Activated naive CD4-positive, alpha-beta T cell treated with anti-CD3 and anti-CD28 coated beads for 36 hours (primary cell): ENCODE measurements at places on chromosomes 5 and 9. TPM values are rescaled to one million over a fixed set of nuclear protein-coding genes. Genes with fewer than 3 reads are reported as not detected.

The SPATA31D4 gene
- total RNA-seq, result not detected

GRCh38 chr9:74960561-74960960, 7.8 kb upstream of the C9orf40 start:
- no peak for DNase-seq

DNA sequence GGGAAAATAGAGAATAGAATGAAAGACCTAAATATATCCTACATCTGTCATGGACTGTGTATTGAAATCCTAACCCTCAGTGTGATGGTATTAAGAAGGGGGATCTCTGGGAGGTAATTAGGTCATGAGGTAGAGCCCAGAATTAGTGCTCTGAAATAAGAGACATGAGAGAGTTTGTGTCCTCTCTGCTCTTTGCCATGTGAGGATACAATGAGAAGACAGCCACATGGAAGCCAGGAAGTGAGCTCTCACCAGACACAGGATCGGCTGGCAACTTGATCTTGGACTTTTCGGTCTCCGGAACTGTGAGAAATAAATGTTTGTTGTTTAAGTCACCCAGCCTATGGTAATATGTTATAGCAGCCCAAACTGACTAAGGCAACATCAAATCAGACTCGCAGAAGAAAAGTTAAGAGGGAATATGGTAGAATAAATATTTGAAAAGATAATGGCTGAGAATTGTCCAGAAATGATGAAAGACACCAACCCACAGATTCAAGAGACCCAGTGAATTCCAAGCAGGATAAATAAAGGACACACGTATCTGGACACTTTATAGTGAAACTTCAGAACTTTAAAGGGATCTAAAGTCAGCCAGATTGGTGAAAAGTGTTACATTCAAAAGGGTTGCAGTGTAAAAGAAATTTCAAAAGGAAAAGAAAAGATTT, 12.7 kb upstream of the SLC36A1 start:
- DNase-seq, result no peak

DNA sequence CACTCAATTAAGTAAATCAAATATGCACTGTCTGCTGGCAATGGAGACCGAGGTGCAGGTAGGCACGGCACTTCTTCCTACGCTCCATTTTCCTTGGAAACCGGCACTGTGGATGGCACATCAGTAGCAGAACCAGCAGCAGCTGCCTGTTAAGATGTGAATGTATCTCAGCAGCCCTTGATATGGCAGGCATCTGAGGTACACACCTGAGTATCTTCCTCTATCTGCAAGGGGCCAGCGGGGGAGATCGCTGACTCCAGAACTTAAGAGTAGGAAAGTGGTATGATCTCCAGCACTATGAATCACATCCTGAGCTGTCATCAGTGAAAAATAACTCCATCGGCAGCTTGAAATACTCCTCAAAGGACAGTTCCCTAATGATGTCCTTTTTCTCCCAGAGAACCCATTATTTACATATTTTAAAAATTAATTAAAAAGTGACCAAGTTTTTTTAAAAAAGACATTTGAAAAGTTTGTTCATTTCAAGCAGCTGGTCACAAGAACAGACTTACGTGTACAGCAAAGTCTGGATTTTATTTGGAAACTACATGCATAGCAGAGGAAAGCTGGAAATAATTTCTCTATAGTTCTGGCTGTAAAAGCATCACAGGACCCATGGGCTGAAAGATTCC, 97.1 kb downstream of the ADAMTS12 start:
- no peak for DNase-seq

The FCN1 gene
- total RNA-seq, result not detected

The CCDC180 gene
- total RNA-seq, result 1.9 TPM

- no peak for DNase-seq
Observed at GRCh38 chr5:43432486-43433375, 20.5 kb upstream of the CCL28 start.

The COL15A1 gene
- 0.05 TPM for total RNA-seq

GRCh38 chr5:132480042-132480441, 10.5 kb downstream of the IRF1 start:
- no peak for DNase-seq

GRCh38 chr5:124824637-124825158, 78.3 kb upstream of the ZNF608 start:
- no peak for DNase-seq

DNA sequence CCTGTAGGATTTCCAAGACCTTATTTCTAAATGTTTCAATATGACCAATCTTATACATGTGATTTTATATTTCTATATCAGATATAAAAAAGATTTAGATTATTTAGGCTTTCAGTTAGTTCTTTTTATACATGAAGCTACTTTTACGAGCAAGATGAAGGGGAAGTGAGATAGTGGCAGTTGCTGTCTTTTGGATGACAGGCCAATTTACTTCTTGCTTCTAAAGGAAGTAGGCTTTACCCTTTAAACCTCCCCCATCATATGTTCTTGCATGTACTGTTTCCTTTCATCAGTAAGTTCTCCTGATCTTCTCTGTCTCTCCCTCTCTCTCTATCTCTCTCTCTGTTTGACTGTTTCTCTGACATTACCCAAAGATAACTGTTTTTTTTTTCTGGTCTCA, 4.0 kb upstream of the TYRP1 start:
- no peak for DNase-seq

GRCh38 chr5:131854134-131854533, 57.3 kb upstream of the FNIP1 start:
- DNase-seq, result peak; percentile 37

DNA sequence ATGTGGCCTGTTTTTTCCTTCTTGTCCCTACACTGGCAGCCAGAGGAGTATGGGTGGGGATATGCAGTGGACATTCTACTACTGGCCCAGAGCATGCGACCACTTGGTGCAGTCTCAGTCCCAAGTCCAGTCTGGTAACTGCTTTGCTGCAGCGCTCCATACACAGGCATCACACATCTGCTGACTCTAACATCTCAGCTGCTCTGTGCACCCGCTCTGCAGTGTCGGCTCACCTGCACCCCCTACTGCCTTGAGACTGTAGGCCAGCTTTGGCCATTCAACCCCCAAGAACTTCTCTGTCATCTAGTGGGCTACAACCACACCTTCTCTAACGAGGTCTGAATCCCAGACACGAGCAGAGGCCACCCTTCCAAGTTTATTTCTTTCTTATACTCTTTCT, 46.4 kb upstream of the SLCO6A1 start:
- DNase-seq, result no peak

- no peak for DNase-seq
Observed at GRCh38 chr9:82923912-82924605, 138.9 kb downstream of the RASEF start.

GRCh38 chr9:89477811-89478630, 19.9 kb downstream of the SEMA4D start:
- DNase-seq, result peak; percentile 73

The COL5A1 gene
- 0.10 TPM for total RNA-seq

DNA sequence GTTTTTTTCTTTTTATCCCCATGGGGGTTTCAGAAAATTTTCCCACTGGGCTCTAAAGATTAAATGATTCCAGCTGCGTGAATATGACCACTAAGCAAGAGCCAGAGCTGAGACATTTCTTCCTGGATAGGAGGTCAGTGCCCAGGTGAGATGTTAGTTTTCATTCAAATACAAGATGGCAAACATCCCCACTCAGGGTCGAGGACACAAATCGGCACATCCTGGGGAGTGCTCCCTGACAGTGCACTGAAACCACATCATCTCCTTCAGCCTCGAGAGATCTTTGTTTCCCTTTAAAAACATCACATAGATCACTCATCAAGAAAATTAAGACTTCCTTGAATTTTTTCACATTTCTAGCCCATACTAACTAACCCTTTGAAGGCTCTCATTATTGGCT, 273.2 kb upstream of the PANK3 start:
- DNase-seq, result no peak

The HTR4 gene
- total RNA-seq, result not detected

GRCh38 chr9:132712753-132713152, 42.5 kb downstream of the GTF3C4 start:
- DNase-seq, result no peak

GRCh38 chr9:79334711-79335110, 237.1 kb upstream of the TLE4 start:
- DNase-seq, result no peak

The IL5 gene
- total RNA-seq, result not detected

DNA sequence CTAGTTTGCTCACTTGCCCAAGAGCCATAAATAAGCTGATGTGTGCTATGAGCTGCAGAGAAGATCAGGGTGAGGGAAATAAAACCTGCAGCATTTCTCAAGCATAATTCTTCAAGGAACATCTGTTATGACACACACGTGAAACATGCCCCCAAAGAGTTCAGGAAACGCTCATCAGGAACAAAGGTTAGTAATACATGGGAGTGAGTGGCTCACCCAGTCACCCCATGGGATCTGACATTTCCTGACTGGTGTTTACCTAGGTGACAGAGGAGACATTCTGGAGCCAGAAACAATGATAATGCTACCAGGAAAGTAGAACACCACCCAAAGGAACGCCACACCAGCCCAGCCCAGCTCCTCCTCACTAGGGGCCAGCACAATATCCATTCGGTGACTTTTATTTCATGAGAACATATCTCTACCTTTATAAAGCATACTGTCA, 66.0 kb downstream of the FRMD3 start:
- DNase-seq, result no peak

DNA sequence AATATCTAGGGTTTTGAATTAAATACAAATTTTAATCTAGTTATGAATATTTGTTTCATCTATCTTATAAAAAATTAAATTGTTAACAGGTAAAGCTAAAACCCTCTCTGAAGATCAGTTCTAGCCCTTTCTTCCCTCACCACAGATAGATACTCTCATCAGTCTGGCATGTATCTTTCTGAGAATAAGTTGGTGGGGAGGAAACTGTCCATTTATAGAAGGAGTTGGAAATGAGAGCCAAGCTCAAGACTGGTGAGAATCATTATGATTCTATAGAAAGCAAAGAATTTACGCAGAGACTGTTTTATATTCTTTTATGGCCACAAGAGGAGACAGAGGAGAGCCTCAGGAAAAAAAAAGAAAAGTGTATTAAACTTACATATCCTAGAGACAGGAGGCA, 59.0 kb downstream of the STARD4 start:
- DNase-seq, result no peak

GRCh38 chr9:36258208-36258995, at the start of gene GNE:
TSS of gene GNE (minus strand) at chr9:36258448. CDS start at chr9:36249355, 9,093 bp downstream.
- peak; percentile 97 for DNase-seq

DNA sequence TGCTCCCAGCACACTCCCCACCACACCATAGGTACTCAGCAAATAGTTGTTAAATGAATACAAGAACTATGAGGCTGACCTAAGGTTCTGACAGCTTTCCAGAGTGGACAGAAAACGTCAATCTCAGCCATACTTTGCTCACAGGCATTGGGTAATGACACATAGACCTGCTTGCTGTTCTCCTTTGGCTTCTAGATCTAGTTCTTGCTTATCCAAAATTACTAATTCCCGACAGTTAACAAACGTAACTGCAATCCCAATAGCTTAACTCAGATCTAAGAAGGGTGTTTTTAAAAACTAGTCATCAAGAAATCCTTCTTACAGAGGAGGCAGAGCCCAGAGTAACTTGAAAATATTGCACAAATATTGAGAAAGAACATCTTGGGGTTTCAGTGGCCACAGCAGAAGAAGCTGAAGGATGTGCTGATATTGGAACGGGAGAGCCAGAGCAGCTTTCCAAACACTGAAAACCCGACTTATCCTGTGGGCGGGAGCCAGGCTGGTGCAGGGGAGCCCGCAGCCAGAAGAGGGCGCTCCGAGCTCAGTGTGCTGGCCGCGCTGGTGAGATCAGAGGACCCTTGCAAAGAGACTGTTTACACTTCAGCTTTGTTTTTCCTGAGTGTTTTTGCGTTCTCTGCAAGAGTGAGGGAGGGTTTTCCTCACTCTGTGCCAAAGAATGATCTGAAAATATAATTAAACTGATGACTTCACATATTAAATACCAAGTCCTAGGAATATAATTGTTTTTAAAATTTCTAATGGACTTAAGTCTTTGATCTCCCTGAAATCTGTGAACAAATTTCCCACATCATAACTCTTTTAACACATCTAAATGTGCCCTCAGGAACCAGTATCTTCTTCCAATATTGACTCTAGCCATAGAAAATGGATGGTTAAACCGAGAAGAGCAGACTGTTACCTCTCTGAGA, 30.3 kb downstream of the FGF1 start:
- peak; percentile 77 for DNase-seq

DNA sequence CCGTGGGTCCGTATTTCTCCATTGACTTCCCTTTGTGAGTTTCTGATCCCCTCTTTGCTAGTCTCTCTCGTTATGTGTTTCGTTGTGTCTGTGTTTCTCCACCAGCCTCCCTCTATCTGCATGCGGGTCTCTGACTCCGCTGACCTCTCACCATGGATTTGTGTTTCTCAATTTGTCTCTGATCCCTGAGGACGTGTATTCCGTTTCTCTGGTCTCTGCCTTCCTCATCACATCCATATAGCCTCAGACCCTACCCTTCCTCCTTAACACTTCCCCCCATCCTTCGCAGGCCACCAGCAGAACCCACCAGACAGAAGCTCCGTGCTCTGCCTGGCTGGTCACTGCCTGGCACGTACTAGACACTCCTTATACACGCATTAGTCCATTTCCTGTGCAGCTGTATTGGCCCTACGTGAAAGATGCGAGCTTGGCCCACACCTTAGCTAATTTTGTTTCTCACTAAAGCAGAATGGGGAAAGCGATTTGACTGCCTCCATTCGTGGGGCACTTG, 631 bp downstream of the B4GALT7 start:
- DNase-seq, result no peak

The NIPAL4 gene
- 10.1 TPM for total RNA-seq

- no peak for DNase-seq
Observed at GRCh38 chr9:4305065-4305985, 5.5 kb upstream of the GLIS3 start.

GRCh38 chr9:8895106-8895860, 1095.7 kb upstream of the DMAC1 start:
- no peak for DNase-seq

DNA sequence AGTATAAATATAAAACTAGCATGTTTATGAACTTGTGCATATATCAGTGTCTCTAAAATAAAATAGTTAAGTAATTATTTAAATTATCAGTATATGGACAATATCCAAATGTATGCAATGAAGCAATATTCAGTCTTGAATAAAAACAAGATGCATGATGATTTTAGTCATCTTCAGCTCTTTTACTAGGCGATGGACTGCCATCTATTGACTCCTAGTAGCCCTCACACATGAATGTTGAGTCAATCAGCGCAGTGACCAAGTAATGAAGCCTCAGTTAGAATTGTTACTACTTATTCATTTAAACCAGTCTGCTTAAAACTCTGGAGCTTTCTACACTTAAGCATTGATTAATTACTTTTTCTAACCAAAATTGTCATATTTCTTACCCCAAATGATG, 92.9 kb upstream of the GRHPR start:
- DNase-seq, result peak; percentile 16

The TIMD4 gene
- total RNA-seq, result 3.4 TPM

The LMX1B gene
- total RNA-seq, result not detected

The HAVCR1 gene
- total RNA-seq, result 0.42 TPM

GRCh38 chr5:132234684-132235062, 7.0 kb upstream of the P4HA2 start:
- no peak for DNase-seq
